Amygdala (tissue), 56 donors: ENCODE measurements at places on chromosomes 12 and 14.

- DNase-seq, result peak; percentile 29
Measured at GRCh38 chr12:13347241-13348043, 150.9 kb downstream of the EMP1 start.

DNA sequence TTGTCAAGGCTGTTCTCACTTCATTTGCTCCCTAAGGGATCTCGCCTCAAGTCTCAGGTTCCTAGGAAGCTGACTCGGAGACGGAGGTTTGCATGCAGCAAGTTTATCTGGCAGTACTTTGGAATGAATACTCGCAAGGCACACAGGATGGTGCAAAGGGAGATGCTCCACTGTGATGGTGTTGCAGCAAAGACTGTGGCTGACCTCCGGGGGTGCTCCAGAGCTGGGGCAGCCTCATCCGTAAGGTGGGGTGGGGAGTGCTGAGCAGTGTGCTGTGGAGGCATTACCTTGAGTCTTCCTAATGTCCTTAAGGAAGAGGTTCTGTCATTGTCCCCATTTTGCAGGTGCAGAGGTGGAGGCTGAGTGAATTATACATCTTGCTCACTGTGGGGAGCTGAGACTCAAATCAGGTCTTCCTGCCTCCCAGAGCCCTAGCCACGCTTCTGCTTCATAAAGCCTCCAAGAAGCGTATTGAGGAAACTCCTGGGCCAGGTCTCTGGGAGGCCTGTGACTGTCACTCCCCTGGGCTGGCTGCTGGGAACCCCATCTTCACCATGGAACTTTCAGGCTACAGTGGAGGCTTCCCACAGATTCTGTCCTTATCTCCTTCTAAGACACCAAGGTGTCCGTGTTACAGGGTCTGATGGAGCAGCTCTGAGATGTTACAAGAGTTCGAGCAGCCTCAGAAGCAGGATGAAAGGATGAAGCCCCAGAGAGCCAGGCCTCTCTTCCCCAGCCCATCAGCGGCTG is 39.5 kb downstream of the GALNT16 start:
- DNase-seq, result no peak

DNA sequence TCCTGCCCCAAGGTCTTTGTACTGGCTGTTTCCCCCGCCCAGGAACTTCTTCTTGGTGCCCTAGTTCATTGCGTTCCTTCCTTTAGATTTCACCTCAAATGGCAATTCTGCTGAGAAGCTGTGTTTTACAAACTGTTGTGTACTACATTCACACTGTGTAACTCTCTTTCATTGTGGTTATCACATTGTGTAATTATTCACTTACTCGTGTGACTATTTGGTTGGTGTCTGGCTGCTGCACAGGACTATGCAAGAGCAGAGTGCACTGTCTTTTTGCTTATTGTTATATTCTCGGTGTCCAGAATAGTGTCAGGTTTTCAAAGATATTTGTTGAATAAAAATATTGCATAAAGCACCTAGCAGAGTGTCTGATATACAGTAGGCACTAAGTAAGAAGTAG is 177.2 kb upstream of the PRICKLE1 start:
- no peak for DNase-seq

GRCh38 chr12:59643550-59643949 is 47.7 kb downstream of the SLC16A7 start:
- no peak for DNase-seq

DNA sequence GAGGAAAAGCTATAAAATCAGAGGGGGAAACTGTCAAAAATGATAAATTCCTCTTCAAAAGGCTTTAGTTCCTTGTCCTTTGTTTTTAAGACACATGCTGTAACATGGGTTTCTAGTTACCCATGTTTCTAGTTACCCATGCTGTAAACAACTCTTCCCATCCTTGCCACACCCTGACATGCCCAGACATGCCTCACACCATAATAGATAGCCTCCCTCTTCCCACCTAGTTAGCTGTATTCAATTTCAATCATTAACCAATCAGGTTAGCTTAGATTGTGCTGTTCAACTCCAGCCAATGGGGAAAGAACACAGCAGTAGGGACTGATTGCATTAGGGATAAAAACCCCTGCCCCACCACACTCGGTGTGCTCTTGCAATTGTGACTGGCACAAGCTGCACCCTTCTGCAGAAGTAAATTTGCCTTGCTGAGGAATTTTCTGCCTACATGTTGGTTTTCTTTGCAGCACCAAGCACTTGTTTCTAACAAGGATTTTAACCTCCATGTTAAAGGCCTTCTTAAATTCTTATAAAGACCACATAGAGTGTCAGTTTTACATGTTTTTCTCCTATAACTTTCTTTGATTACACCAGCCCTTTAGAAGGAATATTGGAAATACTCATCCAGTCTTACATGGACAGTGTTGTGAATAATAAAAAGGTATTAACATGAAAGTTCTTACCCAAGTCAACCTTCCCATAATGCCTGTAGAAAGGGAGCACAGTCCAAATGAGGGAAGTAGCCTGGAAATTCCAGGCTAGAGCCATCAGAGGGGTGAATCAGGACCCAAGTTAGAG is 32.5 kb upstream of the LALBA start:
- DNase-seq, result no peak

GRCh38 chr12:52320784-52321400 is at the start of gene KRT83:
Gene KRT83 (minus strand): TSS chr12:52321398. CDS start chr12:52321335, 63 bp downstream.
- no peak for DNase-seq

DNA sequence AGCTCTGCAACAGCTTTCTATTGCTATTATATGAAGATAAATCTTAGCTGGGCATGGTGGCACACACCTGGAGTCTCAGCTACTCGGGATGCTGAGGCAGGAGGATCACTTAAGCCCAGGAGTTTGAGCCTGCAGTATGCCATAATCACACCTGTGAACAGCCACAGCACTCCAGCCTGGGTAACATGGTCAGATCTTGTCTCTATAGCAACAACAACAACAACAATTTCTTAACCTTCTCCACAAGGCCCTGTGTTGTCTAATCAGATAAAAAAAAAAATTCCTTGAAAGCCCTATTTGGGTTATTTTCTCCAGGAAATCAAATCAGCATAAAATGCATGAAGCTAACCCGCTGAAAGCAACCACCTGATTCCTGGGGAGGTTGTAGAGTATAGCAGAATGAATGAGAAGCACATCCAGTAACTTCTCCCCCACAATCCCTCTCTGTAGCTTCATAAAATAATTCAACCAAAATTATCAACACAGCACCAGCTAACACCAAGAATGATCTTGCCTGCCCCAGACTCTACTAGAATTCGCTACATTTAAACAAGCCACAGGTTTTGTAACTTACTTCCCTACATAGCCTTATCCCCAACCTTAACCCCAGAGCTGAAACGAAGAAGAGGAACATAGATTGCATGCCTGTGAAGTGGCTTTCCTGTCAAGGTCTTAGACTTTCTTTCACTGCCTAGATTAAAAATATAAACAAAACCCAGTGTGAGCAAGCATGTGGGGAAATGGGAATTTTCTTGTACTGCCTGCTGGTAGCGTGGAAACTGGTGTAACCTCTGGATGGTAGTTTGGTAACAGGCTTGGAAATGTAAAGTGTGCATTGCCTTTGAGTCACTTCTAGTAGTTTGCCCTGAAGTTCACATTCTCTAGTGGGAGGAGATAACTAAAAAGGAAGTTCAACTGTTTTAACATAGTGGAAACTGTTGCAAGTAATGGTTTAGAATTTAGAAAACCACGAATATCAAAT is 6.0 kb upstream of the STK38L start:
- DNase-seq, result no peak

DNA sequence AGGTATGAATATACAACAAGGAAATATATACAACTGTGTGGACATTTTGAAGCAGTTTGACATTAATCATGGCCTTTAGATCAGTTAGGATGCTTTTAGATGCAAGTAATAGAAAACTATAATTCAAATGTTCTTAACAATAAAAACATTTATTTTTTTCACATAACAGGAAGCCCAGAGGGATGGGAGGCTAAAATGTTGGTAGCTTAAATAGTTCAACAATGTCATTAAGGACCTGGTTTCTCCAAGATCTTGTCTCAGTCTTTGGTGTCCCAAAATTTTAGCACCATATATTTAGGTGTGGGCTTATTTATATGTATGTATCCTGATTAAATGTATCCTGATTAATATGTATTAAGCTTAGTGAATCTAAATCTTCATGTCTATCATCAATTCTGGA is 292.4 kb downstream of the NUAK1 start:
- no peak for DNase-seq

GRCh38 chr14:22844221-22845102 is 8.1 kb downstream of the MMP14 start:
- no peak for DNase-seq

DNA sequence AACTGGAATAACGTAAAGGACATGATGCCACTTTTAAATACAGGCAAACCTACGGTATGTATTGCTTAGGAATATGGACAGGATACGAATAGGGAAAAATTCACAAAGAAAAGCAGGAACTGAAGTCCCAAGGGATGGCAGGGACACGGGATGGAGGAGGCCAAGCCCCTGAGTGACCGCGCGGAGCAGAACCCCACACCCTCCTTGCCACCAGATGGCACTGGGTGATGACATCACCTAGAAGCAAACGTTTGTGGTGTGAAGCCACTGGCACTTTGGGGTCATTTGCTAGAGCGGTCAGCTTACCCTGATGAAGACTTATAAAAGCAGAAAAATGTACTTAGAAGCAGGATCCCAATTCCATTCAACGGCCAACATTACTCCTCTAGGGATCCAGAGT is 9.4 kb downstream of the DHX37 start:
- no peak for DNase-seq

- DNase-seq, result no peak
Measured at GRCh38 chr12:93902192-93902591, 225.0 kb downstream of the CRADD start.

- DNase-seq, result no peak
Measured at GRCh38 chr12:46546634-46547273, 174.2 kb upstream of the SLC38A2 start.

- no peak for DNase-seq
Measured at GRCh38 chr12:57470286-57470969, 9.2 kb downstream of the ARHGAP9 start.

DNA sequence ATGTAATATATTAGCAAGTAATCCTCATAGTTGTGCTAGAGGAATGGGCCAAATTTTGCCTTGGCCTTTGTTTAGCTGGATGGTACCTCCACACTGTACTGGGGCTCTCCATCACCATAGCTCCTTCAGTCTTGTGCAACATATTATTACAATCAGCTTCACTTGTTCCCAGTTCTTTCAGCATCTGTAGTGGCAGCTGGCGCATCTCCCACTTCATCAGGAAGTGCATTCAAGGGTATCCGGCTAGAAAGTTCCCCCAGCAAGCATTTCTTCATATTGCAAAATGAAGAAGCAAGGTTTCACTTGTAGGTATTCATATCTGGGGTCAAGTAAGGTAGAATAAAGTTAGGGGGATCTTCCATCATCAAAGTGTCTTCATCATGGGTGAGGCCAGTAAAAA is 123.7 kb downstream of the IGF1 start:
- DNase-seq, result no peak

GRCh38 chr14:102606296-102606695 is 13.8 kb downstream of the RCOR1 start:
- no peak for DNase-seq

- no peak for DNase-seq
Measured at GRCh38 chr12:113601656-113602263, 130.1 kb upstream of the LHX5 start.

DNA sequence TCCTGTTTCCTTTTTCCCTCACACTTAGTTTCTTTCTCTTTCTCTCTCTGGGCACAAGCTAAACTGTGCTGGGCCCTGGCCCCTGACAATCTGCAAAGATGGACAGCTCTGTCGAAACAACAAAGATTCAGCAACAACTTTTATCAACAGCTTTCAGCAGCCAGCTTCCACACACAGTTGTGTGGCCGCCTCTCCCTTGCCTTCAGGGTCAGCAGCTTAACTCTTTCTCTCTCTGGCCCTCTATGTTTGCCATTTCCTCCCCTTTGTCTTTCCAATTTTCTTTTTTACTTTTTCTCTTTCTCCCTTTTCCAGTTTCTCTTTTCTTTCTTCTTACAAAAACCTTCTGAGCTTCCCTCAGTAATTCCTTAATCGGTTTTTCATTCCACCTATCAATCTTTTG is 43.3 kb downstream of the IQSEC3 start:
- DNase-seq, result no peak

- DNase-seq, result no peak
Measured at GRCh38 chr14:36485773-36486172, 34.3 kb downstream of the NKX2-1 start.

DNA sequence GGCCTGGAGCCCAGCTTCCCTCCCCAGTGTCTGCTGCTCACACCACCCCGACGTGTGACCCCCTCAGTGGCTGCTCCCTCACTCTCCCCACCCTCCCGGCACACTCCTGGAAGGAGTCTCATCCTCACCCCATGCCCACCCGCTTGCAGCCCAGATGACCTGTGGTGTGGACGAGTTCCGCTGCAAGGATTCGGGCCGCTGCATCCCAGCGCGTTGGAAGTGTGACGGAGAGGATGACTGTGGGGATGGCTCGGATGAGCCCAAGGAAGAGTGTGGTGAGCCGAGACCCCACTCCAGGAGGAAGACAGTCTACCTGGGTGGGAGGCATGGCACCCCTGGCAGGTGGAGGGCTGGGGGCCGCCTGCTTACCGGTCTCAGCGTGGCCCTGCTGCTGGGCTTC is 15.0 kb upstream of the NXPH4 start:
- DNase-seq, result no peak

DNA sequence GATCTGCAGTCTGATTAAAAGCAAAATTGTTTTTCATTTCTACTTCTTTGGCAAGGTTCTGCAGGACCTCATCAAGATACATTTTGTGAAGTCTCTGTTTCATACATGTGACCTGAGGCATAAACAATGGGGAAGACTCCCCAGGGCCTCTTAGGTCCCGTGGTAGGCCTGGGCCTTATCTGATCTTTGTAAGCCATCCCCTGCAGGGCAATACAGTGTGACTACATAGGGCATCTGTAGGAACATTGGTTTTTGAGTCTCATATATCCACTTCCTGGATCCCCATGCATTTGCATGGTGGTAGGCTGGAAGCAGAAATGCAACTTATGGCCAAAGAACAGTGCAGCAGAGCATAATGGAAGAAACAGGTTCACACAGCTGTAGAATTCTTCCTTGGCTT is 6.0 kb downstream of the FAR2 start:
- no peak for DNase-seq
